Stimulated activated effector memory CD8-positive, alpha-beta T cell treated with anti-CD3 and anti-CD28 coated beads, Interleukin-12 subunit alpha, Interleukin-12 subunit beta, amount 100 ng/mL, for 72 hours (primary cell): ENCODE measurements at places on chromosomes 12 and 14.
A peak's percentile ranks its signal among the peaks of the same experiment; 100 is the strongest.

DNA sequence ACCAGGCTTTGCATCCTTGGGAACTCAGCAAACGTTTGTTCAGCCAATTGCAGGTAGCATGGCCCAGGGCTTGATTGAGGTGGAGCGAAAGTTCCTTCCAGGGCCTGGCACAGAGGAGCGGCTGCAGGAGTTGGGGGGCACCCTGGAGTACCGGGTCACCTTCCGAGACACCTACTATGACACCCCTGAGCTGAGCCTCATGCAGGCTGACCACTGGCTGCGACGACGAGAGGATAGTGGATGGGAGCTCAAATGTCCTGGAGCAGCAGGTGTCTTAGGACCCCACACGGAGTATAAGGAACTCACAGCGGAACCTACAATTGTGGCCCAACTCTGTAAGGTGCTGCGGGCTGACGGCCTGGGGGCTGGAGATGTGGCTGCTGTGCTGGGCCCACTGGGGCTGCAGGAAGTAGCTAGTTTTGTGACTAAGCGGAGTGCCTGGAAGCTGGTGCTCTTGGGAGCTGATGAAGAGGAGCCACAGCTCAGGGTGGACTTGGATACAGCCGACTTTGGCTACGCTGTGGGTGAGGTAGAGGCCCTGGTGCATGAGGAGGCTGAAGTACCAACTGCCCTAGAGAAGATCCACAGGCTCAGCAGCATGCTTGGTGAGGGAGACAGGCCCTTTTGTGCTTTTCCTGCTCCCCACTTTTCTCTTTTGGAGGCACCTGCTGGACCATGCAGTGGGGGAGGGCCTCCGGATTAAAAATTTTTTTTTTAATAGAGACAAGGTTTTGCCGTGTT lies 799 bp downstream of the THTPA start:
- DNase-seq = no peak

- DNase-seq = no peak
Measured at GRCh38 chr14:45249856-45250575, 3.0 kb downstream of the MIS18BP1 start.

GRCh38 chr12:1272142-1272541 lies 281.1 kb downstream of the ERC1 start:
- DNase-seq = no peak

DNA sequence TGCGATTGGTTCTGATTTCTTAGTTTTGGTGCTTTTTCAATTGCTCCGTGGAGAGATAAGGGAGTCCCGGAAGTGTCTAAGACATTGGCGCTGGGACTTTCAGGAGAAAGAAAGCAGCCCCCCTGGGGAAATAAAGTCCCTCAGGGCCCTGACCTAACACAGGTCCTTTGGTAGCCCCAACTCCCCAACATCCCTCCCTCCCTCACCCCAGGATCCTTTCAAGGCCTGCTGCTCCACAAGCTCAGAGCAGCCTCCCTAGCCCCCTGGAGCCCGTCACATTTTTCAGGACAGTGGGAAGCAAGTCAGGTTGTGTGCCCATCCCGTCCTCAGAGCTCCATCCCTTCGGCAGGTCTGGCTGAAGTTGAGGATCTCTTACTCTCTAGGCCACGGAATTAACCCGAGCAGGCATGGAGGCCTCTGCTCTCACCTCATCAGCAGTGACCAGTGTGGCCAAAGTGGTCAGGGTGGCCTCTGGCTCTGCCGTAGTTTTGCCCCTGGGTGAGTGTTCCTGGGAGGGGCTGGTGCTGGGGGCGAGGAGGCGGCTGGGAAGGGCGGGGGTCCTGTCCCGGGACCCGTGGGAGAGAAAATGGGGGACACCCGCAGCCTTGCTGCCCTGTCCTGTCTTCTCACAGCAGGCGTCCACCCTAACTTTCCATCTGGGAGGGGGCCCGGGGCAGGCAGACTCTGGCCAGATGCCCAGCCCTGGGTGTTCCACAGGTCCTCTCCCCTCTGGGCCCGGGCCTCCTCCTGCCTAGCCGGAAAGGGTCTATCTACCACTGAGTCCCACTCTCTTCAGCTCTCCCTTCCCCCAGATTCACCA lies 950 bp downstream of the IFI27 start:
- DNase-seq = no peak

DNA sequence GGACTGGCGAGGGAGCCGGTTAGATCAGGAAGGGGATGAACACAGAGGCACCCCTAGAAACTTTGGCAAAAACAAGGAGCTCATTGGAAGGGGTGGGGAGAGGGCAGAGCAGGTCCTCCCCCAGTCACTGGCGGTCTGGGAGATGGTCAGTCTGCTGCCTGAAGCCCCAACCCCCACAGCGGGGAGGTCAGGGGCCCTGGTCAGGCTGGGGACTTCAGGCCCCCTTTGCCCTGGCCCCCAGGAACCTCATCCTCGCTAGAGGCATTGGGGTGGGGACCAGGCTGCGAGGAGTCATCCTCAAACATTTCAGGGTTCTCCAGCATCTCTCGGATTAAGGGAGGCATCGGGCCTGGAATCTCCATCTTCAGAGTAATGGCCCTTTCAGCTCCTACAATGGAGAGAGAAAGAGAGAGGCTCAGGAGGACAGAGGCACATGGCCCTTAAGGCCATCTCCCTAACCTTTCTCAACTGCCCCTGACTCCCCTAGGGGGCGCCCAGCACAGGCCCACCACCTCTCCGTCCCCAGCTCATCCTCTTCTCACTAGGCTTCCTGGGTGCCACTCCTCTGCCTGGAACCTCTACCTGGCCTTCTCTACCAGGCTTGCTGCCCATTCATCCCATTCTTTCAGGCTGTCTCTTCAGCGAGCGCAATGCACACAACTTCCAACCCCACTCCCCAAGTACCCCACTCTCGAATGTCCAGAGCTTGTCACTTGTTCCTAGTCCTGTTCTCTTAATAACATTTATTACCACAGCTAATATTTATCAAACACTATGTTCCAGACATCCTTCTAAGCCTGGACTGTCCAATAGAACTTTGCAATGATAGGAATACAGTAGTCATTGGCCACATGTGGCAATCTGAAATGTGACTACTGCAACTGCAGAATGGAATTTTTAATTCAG lies 4.7 kb upstream of the ITGB7 start:
- no peak for DNase-seq

DNA sequence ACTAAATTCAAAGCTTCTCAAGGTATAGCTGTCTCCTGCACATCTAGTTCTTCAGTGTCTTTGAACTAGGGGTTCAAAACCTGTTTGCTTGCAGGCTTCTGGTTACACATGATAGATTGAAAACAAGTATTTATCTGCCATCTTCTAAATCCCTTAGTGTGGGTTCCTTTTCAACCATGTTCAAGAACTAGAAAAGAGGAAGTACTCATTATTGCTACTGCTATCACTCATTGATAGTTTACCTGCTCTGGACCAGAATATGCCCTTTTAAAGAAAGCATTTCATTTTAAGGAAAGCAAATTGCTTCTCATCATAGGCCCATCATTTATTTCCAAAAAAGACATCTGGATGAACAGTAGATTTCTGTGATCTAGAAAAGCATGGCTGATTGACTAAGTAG lies 37.1 kb upstream of the VSX2 start:
- DNase-seq = no peak

DNA sequence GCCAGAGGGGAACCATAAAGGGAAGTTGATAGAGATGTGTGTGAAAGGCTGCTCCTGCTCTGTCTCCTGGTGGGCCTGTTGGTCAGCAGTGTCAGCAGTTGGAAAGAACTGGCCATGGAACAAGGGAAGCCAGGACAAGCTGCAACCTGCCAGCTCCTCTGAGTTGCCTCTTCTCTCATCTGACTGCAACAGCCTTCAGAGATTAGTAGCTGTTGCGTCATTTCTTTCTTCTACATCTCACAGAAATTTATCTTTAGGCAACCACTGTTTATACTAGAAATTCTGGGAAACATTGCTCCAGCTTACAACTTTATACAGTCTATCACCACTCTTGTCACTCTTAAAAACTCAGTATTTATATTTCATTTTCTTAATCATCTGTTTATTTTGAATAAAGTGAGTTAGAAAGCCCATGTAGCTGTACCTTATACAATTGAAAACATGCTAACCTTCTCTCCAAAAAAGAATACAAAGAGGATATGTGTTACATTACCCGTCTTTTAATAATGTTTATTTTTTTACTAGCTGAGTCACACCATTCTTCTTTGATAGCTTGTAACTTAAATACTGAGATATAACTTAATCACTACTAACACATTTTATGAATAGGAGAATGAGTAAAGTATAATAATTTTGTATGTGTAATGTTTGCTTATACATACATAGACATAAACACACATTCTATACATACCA lies 224.2 kb downstream of the LRFN5 start:
- no peak for DNase-seq

GRCh38 chr12:1934831-1935230 lies 16.4 kb upstream of the CACNA2D4 start:
- no peak for DNase-seq

- no peak for DNase-seq
Measured at GRCh38 chr12:69600804-69601203, 9.9 kb downstream of the LRRC10 start.

DNA sequence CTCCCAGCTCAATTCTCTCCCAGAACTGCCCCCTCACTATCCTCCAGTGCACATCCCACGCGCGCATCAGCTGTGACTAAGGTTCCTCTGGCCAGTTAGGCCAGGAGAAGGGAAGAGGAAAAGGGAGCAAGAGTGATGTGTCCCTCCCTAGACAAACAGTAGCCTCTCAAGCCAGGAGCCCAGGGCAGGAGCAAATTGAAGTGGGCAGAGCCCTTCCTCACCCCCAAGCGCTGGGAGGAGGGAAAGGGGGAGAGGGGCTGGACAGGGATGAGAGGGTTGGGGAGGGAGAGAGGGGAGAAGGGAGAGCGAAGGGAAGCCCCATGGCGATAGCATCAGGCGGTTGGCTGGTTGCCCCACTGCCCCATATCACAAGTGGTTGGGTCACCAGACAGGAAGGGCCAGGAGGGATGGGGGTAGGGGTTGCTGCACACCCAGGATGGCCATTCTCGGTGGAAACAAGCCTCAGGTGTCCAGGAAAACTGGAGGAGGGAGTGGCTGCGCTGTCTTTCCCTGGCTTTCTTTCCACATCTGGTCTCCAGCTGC lies 1.1 kb downstream of the CD63 start:
- no peak for DNase-seq

DNA sequence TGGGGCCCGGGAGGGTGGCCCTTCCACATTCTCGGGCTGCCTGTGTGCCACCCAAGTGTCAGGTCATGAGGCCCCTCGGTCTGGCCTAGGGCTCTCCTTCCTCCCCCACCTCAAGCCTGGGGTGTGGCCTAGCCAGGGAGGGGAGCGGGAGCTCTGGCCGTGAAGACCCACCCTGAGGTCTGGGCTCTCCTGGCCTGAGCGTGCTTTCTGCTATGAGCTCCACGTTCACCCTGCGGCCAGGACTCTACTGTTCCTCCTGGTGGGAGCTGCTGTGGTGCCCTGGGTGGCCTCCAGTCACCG lies 12.0 kb downstream of the PACS2 start:
- no peak for DNase-seq

GRCh38 chr14:86574051-86574777 lies 1044.3 kb downstream of the FLRT2 start:
- DNase-seq = no peak

GRCh38 chr12:25319233-25319984 lies 68.7 kb upstream of the KRAS start:
- DNase-seq = no peak

GRCh38 chr12:97960741-97961608 lies 498.4 kb downstream of the RMST start:
- DNase-seq = no peak

- DNase-seq = no peak
Measured at GRCh38 chr14:65487783-65488494, 75.4 kb downstream of the FUT8 start.

- peak; percentile 29 for DNase-seq
Measured at GRCh38 chr12:31732926-31733548, 4.2 kb upstream of the AMN1 start.

DNA sequence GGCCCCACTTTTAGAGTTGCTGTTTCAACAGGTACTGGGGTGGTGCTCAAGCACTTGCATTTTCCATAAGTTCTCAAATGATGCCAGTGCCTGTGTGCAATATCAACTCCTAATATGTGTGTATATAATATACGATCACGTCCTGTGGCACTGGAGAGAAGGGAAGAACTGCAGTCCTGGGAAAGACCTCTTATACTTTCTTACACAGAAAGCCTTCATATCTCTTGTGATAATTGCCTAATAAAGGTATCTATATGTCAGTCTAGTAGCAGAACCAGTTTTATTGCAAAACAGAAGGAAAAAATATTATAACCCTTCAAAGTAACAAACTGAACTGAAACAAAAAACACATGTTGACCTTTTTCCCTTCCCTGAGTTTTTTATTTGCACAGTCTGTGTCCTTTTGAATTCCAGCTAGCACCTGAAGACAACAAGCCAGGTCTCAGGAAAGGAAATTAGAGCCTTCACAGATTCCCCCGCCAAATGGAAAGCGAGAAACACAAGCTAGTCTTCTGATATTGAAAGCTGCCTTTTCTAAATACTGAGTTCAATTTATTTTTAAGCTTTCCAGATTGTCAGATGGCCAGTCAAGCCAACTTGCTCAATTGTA lies 44.4 kb downstream of the IGF1 start:
- DNase-seq = no peak

DNA sequence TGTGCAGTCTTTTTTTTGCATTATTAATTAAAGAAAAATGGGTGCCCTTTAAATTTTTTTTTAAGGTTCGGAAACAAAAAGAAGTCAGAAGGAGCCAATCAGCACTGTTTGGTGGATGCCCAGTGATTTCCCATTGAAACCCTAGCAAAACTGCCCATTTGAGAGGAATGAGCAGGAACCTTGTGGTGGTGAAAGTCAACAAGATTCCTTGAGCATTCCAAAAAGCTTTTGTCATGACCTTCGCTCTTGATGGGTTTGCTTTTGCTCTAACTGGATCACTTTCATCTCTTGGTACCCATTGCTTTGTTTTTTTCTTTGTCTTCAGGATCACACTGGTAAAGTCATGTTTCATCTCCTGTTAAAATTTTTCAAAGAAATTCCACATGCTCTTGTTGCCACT lies 54.1 kb downstream of the ADIPOR2 start:
- DNase-seq = no peak

DNA sequence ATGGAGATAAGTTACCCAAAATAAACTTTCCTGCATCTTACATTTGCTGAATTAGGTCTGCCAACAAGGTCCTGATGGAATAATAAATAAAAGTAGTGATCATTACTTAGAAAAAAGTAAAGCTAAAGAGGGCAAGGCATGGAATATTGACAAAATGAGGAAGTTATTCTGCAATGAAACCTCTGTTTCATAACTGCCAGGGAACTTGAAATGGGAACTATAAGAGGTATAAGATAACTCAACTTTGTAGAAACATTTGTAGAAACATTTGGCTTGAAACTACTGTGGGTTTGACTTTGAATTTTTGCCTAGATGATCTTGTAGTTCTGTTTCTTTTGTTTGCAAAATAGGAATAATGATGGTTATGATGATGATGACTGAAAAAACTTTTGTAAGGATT lies 18.7 kb upstream of the YBX3 start:
- DNase-seq = no peak

DNA sequence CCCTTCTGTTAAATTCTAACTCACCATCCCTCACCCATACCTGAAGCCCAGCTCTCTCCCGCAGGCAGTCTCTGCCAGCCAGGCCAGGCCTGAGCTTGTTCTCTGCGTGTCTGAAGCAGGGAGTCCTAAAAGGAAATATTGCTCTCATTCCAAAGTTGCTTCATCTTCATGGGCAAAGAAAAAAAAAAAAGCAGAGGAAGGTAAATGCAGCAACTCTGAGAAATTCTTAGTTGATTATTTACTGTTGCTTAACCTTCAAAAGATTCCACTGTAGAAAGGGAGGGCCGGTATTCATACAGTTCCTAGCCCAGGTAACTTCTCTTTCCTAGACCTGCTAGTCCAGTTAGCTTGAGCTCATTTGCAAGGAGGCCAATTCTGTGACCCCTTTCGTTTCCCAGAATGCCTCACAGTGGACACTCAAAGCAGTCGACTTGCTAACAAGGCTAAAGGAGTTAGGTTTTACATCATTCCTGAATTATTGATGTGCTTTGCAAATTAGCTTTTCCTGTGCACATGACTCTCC lies 193.5 kb upstream of the EEA1 start:
- no peak for DNase-seq
